ENCODE measurements at places on chromosomes 16 and 17.
A peak's percentile ranks its signal among the peaks of the same experiment; 100 is the strongest.

GRCh38 chr16:64172226-64172625 is 949.6 kb downstream of the CDH11 start:
- DNase-seq: no peak

DNA sequence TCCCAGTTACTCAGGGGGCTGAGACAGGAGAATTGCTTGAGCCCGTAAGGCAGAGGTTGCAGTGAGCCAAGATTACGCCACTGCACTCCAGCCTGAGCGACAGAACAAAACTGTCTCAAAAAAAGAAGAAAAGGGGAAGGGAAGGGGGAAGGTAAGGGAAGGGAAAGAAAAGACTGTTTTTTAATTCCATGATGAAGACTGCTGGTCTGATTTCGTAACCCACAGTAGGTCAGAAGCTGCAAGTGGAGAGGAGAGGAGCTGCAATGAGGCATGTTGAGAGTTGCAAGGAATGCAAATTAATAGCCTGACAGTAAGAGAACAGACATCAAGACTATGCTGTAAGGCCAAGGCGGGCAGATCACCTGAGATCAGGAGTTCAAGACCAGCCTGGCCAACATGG is 33.3 kb downstream of the HELZ start:
- DNase-seq: no peak

DNA sequence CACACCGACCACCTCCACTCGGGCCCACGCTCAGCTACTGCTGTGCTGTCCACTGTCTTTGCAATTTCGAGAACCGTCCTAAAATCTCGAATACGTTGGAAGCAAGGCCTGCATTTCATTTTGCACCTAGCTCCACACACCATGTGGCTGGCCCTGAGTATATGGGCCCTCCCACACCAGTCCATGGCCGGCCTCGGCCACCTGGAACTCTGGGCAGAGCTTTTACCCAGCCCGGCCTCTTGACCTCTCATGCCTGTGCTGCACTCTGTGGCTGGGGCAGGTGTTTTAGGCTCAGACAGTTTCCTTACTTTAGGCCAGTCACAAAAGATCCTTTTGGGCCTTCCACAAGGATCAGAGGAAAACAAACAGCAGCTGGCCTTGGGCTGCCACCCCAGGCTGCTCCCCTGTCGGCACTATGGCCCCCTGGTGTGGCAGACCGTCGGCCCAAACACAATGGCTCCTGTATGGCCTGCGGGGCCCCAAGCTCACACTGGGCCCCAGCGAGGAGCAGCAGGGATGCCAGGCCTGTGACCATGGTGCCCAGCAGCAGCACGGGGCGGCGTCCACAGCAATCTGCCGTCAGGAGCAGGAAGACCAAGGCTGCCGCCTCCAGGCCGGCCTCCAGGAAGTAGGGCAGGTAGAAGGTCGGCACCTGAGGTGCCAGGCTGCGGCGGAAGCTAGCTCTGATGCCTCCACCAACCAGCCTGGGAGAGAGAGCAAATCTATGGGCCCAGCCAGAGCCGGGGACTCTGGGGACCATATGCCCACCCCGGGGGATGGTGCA is 2.5 kb downstream of the SLC22A31 start:
- no peak for DNase-seq

DNA sequence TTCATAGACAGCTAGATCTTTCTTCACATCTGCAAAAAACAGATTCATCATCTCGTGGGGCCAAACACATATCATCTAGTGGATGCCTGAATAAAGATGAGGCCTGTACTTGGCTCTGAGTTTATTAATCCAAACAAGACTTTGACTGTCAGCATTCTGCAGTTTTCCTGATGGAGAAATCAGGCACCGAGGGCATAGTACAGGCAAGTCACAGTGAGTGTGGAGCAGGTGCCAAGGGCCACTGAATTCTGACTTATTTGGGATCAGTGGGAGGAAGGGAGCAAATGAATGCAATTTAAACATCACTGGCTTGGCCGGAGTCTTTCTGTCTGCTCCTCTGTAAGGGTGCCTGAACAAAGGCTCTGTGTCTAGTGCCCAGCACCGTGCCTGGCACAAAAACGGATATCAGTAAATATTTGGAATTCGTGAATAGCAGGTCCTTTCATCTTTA is 975 bp downstream of the CFAP20 start:
- DNase-seq: no peak

DNA sequence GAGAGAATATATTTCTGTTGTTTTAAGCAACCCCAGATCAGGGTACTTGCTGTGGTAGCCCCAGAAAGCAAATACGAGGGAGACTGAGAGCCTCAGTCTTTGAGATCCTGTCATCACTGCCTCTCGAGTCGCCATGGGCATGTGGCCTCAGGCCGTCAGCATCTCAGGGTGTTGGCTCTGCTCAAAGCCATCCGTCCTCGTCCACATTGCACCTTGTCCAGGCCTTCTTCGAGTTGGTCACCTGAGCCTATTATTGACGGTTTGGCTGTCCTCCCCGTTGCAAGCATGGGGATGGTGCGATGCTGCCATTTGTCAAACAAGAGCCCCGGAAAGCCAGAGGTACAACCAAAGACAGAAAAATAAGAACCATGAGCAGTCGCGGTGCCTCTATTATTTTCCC is 136.9 kb downstream of the IRF8 start:
- no peak for DNase-seq

DNA sequence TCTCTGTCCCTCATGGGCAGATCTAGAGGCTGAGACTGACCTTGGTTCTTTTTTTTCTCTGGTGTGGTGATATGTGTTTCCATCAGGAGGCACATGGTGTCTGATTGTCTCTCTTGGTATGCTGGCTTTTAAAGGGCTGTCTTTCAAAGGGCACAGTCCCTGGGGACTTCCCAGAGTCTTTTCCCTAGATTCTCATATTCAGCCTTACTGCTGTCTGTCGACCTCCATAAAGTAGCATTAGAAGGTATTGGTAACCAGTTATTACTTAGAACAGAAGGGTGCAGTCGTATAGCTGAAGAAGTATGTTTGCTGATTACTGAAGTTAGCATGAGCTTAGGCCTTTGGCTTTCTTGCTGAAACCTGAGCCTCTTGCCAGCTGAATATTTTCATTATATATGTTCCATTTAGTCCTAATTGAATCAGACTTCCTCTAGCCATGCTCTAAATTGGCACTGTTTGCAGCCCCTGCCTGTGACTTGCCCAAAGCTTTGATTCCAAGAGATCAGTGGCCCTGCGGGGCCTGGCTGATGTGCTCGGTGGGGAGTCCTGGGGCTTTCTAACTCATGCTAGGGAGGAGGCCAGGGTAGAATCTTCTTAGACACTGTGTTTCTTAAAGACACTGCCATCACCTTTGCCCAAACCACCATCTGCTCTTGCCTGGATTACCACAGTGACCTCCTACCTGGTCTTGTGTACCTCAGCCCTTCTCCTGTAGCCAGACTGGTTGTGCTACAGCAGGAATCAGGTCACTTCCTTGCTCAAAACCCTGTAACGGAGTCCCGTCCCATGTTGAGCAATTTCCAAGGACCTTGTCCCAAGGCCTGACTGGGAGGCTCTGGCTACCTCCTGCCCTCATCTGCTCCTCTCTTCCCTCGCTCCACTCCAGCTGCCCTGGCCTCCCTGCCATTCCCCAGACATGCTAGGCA is 71.5 kb downstream of the WWP2 start:
- no peak for DNase-seq

DNA sequence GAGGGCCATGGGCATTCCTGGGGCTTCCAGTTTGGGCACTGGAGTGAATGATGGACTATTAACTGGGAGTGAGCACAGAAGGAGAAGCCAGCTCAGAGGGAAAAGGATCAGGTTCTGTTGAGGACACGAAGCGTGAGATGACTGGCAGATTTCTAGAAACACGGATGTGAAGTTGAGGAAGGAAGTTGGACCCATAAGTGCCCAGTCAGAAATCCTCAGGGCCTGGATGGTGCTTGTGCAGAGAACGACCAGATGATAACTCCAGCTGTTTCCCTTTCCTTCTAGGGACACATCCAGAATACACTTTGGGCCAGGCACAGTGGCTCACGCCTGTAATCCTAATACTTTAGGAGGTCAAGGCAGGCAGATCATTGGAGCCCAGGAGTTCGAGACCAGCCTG is 23.3 kb upstream of the ANKRD40CL start:
- DNase-seq: no peak

GRCh38 chr17:81427173-81428120 is 32.2 kb downstream of the BAHCC1 start:
- DNase-seq: no peak

DNA sequence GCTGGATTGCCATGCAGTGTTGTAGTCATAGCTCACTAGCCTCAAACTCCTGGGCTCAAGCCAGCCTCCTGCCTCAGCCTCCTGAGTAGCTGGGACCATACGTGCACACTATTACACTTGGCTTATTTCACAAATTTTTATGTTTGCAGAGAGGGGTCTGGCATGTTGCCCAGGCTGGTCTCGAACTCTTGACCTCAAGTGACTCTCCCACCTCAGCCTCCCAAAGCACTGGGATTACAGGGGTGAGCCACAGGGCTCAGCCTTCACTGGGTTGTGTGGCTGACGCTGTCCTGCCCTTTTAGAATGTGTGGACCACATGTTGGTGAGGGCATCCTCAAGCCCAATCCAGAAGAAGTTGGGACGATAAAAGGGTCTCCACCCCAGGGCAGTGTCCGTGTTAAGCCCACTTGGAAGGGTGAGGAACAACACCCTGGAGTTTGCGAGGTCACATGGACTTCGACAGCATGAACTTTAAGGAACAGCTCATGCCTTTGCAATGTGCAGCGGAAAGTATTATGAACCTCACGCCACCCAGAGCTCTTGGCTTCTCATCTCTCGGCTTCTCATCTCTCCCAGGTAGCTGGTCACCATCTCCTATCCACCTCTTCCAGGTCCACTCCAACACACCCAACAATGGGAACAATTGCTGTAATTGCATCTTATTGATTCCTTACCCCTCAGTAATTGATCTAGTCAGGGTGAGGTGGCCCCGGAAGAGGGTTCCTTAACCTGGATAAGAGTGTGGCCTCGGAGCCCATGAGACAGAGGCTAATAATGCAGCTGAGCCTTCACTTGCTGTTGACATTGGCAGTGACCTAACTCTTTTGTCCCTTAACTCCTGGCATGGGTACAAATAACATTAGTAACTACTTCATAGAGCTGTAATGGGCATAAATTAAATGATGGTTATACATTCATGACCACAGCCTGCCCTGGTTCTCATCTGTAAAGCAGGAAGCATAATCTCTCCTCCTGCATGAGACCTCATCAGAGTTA is 6.7 kb downstream of the FOXL1 start:
- no peak for DNase-seq

DNA sequence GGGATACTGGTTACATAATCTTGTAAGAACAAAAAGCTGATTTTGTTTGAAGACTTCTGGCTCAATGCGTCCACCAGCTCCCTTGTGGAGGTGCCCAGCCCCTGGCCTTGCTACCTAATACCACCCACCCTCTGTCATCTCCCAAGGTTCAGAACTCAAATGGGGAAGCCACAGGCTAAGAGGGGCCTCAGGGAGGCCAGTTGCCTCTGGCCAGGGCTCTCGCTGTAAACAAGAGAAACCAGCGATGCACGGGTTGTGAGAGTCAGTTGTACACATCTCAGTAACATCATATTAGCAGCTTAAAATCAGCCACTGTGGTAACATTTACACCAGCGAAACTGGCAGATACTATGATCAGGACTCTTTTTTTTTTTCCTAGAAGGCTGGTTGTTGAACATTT is 6.0 kb downstream of the TEKT5 start:
- DNase-seq: no peak

- DNase-seq: no peak
Measured at GRCh38 chr16:76335180-76335974, 58.2 kb downstream of the CNTNAP4 start.

DNA sequence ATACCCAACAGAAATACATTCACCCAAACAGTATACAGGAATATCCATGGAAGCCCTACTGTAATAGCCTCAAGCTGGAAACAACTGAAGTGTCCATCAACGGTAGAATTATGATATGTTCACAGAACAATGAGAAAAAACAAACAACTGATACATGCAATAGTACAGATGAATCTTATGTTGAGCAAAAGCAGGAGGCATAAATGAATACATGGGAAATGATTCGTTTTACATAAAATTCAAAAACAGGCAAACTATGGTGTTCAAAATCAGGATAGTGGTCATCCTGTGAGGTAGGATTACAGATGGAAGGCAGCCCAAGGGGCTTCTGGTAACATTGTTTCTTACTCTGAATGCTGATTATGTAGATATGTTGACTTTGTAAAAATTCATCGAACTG is 25.1 kb downstream of the RFFL start:
- no peak for DNase-seq

DNA sequence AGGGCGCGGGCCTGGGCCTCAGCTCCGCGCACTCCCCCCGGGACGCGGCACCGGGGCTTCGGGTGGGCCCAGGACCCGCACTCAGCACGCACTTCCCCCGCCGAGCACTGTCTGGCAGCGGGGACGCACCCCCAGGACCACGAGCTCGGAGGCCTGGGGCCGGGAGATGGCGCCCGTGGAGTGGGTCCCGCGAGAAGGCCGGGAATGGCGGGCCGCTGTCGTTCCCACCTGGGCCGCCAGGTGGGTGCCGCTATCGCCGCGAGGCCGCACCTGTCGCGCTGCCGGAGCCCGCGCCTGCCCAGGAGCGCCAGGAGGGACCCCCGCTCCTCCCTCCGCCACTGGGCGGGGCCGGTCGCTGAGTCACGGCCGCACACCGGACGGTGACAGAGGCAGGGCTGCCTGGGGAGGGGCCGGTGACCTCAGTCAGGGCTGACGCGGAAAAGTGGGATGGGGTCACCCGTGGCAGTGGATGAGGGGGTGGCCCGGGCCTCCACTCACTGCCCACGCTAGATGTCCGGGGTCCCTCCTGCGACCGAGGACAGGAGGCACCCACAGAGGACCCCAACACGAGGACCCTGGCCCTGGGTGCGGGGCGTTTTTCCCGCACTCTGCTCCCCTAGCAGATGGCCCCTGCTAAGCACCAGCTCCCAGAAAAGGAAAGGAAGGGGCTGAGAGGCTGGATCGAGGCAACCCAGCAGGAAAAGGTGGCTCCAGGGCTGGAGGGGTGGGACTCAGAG is 6.9 kb upstream of the ACTG1 start:
- peak; percentile 73 for DNase-seq

GRCh38 chr17:82434216-82434565 is 15.8 kb upstream of the OGFOD3 start:
- peak; percentile 43 for DNase-seq

DNA sequence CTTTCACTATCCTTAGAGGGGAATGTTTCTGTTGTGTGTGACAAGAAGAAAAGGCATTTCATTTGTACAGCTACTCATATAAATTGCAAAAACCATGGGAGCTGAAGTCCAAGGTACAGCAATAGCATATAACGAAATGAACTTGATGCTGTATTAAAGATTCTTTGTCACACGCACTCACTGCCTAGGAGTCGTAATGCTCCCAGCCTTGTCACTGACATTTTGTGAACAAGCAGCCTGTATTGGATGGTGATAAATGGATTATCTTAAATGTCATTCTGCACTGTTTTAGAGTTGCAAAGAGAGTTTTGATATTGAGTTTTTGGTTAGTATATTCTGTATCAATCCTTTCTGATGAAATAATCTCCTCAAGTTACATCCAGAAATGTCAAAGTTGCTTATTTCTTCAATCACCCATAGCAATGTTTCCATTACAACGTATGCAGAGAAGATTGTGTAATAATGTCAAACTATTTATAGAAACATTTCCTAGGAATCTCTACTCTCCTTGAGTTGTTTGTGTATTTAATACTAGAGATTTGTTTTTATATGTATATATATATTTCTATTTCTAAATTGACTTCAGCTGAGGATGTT is 270.6 kb downstream of the FTO start:
- no peak for DNase-seq

All from activated naive CD4-positive, alpha-beta T cell treated with anti-CD3 and anti-CD28 coated beads for 36 hours (primary cell).